ENCODE measurements at places on chromosomes 7 and 10.

DNA sequence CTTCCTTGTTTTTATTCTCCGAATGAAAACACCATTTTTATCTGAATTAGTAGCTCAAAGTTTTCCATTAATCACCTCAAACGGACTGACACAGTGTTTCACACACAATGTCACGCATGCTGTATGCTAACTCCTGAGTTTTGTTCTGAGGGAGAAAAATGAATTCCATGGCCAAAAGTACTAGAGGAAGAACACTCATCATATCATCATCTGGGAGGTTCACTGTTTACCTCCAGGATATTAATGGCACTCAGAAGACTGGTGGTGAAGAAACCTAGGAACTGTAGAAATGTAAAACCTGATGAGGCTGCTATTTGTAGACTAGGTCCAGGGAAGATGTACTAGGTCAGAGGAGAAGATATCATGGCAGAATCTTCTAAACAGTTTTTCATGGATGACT is 395.6 kb upstream of the ETV1 start:
- DNase-seq: no peak

- DNase-seq: peak; percentile 17
Observed at GRCh38 chr7:25565949-25566348, 337.7 kb upstream of the NPVF start.

DNA sequence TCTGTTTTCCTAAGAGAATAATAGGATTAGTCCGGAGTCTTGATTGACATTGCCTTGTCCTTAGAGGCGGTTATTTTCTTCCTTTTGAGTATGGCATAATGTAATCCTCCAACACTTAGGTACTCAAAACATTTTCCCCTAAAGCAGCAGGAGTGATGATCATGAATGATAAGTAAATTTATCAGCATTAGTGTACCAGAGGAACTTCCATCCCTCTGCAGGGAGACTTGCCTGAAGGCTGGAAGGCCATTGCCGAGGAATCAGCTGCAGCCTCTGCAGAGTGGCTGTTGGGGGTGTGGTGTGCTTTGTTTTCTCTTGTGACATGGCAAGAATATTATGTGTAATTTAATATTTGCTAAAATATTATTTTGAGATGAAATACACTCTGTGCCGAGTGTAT is 56.8 kb downstream of the RAB11FIP2 start:
- DNase-seq: no peak

DNA sequence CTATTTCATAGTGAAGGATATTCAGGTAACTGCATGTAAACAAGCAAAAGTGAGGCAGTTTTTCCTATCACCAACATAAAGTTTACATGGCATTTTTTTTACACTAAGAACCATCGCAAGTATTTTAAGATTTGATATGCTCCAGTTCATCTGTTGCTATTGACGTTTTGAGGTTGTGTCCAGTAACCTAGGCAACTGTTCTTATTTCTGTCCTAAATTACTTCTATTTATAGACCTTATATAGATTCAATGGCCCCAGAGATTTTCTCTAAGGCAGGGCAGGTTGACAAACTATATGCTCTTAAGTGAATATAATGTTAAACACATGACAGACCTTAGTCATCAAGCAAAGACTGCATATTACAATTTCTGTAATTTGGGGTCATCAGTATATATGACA is 830.2 kb upstream of the LRRTM3 start:
- no peak for DNase-seq

DNA sequence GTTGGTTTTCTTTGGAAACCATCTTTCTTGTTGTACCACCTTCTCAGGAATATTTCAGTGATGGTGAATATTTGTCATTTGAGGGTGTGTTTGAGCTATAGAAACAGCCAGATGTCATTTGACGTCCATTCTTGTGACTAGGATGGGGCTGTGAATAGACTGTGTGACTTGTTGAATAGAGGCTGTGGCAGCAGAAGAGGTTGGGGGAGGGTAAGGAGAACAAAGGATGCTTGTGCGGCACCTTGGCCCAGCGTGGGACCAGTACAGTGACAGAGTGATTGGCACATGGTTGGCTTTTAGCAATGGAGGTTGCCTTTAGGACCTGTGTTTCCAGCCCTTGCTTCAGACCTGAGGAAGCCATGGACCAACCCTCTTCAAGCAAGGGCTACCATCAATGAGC is 11.3 kb downstream of the DMBT1 start:
- no peak for DNase-seq
